ENCODE measurements at places on chromosomes 16 and 17.

- peak; percentile 87 for DNase-seq
Observed at GRCh38 chr17:73342050-73342522, 30.3 kb upstream of the CDC42EP4 start.

DNA sequence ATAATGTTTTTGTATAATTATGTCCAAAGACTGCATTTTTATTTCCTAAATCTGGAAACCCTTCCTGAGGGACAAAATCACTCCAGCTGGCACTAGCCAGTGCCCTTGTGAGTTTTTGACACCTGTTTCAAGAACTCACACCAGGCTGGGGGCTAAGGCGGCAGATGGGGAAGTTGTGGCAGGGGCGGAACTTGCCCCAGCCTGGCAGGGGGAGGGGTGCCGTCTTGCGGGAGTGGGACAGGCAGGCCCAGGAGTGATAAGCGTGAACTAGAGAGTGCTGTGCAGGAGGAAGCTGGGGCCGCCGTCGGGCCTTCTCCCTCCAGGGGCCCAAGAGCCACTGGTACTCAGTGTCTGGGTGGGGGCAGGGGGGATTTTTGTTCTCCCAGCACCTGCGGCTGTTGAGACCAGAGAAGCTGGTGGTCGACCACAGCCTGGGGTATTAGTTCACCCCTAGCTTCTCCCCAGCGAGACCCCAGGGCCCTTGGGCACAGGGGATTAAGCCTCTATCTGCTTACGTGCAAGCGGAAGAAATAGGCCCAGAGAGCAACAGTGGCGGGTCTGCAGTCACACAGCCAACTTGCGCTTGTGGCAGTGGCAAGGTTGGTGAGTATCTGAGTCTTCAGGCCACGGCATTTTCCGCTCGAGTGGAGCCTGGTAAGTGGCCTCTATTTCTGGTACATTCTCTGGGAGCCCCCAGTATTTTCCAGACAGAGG, 40.2 kb upstream of the PLCG2 start:
- DNase-seq, result no peak

GRCh38 chr17:72370819-72371218, 250.0 kb downstream of the SOX9 start:
- DNase-seq, result peak; percentile 58

DNA sequence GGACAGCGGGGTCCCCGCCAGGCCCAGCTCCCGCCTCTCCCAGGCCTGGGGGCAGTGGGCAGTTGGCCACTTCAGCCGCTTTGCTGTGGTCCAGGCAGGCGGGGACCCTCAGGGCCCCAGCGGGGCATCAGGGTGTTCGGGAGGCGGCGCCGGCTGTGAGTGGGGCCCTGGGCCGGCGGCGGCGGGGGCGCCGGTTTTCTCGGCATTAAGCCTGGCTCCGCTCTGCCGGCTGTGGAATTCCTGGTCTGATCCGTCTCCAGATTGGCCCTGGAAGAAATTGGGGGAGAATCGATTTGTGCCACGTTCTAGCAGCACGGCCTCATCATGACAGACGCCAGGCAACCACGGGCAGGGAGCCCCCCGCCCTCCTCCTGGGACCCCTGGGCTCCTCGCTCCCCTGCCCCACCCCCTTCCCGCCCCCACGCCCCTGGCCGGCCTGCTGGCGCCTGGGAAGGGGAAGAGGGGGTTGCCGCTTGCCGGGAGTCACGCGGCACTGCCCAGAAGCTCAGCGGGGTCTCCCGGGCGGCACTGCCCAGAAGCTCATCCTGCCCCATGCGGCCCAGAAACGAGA, 28.6 kb upstream of the SSTR5 start:
- no peak for DNase-seq

DNA sequence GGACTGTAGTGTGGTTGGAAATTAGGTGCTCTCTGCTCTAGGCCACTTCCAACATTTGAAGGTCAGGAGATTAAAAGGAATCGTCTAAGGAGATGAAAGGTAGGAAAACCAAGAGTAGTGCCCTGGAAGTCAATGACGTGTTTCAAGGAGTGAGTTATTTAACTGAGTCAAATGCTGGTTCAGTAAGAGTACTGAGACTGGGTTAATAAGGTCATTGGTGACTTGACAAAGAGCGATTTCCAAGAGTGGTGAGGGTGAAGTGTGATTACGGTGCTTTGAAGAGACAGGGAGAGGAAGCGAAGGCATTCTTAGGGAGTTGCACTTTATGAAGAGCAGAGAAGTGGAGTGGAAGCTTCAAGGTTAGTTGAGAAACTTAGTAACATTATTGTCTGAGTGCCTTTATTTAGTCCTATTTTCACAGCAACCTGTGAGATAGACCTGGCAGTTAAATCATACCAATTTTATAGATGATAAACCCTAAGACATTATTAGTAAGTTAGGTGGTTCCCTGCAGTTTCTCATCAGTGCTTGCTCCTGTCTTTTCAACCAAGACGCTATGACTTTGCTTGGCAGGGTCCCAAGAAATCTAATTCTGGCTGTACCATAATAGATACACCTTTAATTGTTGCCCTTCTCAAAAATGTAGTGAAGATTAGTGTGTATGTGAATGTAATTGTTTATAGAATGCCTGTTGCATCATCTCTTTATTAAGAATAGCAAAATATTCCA, 5.9 kb downstream of the ZNF207 start:
- no peak for DNase-seq

- DNase-seq, result no peak
Observed at GRCh38 chr16:89742948-89743347, 21.6 kb downstream of the ZNF276 start.

GRCh38 chr17:48671697-48672171, 45.6 kb upstream of the HOXB9 start:
- DNase-seq, result peak; percentile 72

DNA sequence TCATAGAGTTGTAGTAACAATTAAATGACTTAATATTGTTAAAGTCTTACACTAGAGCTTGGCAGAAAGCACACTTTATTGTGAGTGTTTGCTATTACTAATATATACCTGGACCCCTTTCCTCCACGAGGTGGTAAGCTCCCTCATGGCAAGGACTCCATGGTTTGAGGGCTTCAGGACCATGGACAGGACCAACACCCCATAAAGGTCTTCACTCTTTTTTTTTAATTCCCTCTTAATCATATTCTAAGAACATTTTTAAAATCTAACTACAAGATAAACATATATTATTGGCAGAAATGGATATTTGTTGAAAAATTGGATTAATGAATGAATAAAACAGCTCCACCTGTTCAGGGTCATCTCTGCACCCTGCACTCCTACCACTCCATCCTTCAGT, 154.5 kb downstream of the CBLN1 start:
- peak; percentile 2 for DNase-seq

DNA sequence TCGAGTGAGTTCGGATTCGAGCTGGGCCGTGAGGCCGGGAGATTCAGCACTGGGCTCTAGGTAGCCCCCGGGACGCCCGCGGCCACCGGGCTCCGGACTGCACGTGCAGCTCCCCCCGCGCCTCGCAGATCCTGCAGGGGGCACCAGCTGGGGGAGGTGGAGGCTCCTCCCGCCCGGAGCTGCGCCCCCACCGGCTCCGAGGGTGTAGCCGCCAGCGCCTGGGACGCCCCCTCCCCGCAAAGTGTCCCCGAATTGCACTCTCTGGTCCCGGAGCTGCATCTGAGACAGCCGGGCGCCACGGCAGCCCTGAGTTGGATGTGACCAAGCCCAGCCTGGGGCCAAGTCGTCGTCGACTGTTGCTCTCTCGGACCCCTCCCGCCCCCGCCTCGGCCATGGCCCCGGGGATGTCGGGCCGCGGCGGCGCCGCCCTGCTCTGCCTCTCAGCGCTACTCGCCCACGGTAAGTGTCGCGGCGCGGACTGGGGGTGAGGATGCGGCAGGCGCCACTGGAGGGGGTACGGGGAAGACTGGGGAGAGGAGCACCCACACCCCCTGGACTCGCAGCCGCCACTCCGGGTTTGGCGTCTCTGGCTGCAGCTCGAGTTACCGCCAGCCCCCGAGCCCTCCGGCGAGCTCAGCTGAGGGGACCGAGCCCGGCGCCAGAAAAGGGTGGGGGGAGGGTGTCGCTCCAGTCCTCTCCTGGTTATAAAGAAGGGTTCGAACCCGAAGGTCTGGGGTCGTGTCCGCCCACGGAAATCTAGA, 1.5 kb downstream of the TMEM132E start:
- DNase-seq, result no peak

GRCh38 chr16:73036074-73036826, 11.7 kb downstream of the ZFHX3 start:
- DNase-seq, result peak; percentile 42

DNA sequence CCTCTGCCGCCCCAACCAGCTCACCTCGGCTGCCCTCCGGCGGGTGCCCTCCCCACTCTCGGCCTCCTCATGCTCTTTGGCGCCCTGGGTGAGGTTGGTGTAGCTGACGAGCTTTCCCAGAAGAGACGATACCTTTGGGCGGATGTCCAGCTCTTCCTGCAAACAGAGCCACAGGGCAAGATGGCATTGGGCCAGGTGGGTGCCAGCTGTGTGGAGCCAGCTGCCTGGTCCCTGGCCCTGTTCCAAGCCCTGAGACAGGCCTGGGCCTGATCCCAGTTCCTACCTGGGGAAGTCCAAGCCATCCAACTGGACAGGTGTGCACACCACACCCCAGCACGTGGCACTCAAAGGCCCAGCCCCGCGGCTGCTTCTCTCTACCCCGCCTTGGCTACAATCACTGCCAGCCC, 6.9 kb downstream of the SLC12A4 start:
- no peak for DNase-seq

GRCh38 chr16:29927070-29927905, 1.3 kb upstream of the KCTD13 start:
- DNase-seq, result no peak

DNA sequence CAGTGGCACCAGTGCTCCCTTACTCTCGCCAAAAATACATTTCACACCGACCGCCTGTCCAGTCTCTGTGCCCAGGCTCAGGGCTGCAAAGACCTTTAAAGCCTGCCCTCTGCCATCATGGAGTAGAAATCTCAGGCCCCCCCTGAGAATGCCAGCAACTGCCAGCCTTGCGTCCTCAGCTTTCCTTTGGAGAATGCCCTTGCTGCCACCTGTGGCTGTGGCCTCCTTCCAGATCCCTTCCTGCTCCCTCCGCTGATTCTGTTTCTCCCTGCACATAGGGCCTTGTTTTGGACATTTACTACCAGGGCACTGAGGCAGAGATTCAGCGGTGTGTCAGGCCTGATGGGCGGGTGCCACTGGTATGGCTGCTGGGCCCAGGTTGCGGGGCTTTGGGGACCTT, 13.2 kb downstream of the FCSK start:
- DNase-seq, result no peak

- DNase-seq, result no peak
Observed at GRCh38 chr17:37823996-37824395, 79.1 kb upstream of the HNF1B start.

GRCh38 chr16:89115216-89115861, 21.7 kb downstream of the ACSF3 start:
- peak; percentile 19 for DNase-seq

DNA sequence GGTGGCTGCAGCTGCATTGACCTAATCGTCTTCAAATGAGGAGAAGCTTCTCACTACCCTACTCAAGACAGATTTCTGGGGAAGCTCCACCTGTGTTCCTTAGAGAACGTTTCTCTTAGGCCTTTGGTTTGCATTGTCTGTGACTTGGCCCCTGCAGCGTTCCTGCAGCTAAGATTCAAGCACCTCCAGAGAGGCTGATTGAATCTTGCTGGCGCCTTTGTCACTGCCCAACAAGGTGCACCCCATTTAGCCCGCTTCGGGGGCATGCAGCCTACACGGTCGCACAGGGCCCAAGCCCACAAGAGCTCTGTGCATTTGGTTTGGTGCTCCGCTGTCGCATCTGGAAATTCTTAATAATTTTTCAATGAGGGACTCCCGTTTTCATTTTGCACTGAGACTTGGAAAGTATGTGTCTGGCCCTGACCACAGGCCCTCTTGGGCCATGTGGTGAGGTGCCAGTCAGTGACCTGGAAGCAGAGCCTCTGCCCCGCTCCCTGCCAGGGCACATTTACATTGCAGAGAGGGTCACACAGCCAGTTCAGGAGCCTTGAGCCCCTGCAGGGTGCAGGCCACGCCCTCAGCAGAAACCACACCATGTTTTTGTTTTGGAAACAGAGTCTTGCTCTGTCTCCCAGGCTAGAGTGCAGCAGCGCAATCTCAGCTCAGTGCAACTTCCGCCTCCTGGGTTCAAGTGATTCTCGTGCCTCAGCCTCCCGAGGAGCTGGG, 51.1 kb upstream of the CACNG5 start:
- no peak for DNase-seq

DNA sequence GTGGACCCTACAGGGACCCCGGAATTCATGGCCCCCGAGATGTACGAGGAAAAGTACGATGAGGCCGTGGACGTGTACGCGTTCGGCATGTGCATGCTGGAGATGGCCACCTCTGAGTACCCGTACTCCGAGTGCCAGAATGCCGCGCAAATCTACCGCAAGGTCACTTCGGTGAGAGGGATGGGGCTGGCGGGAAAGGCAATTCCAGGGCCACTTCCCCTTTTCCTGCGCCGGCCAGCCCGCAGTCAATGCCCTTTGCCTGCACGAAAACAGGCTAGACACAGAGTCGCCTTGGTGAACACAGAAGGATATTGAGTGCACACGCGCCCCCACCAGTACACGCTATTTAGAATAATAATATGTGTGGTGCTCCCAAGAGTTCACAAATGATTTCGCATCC, 4.0 kb downstream of the WNK4 start:
- no peak for DNase-seq

DNA sequence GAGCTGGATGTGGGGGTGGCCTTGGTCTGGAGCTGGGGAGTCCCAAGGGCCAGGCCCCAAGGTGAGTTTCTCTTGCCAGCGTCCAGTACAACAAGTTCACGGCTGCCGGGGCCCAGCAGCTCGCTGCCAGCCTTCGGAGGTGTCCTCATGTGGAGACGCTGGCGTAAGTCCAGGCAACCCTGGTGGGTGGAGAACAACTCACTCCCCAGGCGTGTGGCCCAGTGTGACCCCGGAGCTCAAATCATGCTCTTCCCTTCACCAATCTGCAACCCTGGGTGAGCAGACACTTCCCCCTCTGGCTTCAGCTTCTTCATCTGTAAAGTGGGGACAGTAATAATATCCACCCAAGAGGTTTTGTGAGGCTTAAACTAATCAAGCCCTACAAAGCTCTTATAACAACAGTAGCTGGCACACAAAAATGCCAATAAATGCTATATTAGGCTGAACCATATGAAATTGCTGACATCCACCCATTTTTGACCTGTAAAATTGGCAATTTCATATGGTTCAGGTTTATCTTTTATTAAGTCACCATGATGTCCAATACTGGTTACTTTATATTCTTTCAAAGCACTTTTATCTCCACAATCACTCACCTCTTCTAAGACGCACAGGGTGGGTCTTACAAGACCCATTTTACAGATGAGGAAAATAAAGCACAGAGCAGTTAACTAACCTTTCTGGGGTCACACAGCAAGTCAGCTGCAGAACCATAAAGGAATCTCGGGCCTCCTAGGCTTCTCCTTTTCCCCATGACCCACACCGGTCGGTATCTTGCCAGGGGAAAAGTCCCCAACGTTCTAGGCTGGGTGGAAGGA, 19.7 kb downstream of the DEXI start:
- DNase-seq, result no peak

- no peak for DNase-seq
Observed at GRCh38 chr17:62062302-62062701, 2.8 kb downstream of the MED13 start.
